ENCODE measurements at places on chromosomes 7 and 10.
A peak's percentile ranks its signal among the peaks of the same experiment; 100 is the strongest.

DNA sequence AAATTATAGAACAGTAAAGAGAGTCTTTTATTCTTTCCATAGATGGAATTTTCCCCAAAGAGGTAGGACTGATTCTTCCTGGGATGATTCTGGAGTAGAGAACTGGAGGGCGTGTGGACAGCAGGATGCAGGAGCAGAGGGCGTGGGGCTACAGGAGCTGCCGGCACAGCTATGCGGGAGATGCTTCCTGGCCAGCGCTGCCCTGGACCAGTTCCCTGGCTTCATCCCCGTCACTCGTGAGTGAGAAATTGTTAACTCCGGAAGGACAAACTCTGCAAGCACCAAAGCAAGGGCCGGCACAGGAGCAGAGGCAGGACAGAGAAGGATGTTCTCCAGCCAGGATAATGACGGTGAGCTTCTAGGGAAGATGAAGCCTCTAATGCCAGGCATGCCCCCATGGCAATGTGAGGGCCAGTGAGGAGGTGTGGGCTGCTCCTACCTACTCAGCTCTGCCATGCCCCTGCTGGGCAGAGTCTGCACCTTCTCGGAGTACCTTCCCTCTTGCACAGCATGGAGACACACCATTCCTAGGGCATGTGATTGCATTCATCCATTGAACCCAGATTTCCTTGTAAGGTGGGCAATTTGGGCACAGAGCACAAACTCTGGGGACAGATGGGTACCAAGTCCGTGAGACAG is 760.9 kb upstream of the IGFBP3 start:
- DNase-seq, result no peak

DNA sequence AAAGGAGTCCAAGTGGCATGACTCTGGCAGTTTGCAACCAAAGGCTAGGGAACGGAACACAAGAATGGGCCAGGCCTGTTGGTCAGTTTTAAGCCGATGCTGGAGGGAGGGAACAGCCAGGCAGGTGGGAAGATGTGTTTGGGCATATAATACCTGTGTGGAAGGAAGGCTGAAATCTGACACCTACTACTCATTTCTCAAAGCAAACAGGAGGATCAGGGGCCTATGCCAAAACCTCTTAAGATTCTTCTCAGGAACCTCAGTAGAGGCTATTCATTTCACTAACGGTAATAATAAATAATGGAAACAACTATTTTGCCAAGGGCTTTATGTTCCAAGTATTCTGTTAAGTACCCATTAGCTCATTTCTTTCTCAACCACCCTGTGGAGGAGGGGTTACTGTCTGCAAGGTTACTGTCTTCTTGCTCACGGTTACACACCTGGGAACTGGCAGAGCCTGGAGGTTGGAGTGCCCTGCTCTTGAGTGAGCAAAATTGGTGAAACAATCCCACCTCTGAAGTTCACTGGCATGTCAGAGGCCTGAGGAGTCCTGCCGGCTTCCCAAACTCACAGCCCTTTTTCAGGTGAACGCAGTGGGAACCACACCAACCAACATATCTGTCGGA is 35.5 kb downstream of the GOT1 start:
- no peak for DNase-seq

DNA sequence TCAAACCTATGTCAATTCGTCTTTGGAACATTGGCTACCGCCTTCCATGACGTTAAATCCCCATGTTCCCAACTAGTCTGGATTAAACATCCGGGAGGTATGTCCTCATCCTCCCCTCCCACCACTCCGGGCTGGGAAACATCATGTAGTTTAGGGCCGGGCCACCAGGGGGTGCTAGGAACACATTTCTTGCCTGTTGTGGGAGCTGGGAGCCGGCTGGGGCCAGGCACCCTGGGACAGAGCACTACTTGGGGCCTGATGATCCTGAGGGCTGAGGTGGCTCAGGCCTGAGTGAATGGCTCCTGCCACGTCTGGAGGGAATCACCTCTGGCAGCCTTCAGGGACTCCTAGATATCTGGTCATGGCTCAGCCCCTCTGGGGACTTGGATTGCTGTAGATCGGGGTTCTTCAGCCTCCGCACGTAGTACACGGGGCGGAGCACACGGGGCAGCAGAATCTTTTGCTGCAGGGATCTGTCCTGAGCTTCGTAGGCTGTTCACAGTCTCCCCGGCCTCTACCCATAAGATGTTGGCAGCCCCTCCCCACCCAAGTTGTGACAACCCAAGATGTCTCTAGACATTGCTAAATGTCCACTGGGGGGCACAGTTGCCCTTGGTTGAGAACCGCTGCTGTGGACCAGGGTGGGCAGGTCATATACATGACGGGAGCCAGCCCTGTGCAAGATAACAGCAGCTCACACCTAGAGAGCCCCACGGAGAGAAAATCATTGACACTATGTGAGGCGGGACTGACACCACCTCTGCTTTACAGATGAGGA is 141.2 kb upstream of the ZNF716 start:
- DNase-seq, result no peak

- DNase-seq, result no peak
These were observed 171.6 kb downstream of the GALNT17 start for GRCh38 chr7:71303566-71303965.

DNA sequence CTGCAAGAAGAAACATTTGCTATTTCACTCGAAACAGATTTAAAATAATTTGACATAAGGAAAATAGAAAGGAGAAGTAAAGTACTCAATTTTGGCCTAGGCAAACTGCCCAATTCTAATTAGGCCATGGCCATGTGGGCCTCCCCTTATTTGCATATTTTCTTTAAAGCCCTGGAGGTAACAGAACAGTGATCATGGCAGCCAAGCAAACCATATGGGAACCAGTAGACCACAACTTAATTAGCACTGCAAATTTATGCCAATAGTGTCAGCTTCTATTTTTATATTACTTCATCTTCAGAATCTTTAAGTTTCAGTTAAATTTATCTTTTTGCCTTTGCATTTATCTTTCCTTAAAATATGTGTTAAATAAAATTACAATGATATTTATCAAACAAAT is 63.3 kb upstream of the THSD7A start:
- no peak for DNase-seq

DNA sequence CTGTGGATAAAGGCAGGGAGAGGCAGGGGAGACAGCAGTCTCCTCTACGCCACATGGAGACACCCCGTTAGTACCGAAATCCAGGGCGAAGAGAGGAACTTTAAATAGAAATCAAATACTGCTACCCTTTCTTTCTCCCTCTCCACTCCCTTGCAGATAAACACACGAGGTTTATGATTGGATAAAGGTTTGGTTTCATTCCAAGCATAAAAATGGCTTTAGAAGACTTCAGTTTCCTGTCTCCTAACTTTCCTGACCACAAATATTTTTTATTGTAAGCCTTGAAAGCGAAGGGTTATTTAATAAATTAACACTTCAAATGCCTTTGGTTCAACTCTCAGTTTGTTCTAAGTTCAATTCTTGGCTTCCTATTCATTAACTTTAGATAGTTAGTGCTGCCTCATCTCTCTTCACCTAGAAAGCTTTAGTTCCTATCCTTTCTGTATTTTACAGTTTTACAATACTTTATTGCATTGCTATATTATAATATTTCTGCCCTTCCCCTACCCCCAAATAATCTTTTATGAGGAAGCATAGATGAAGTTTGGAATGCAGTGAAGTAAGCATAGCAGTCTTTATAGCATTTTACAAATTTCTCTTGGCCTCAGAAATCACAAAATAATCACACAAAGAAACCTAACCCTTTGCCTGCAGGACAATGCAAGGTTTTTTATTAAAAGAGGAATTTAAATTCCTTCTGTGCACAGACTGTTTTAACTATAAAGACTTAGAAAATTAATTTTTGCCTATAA is 31.5 kb upstream of the ARID5B start:
- DNase-seq, result peak; percentile 80

DNA sequence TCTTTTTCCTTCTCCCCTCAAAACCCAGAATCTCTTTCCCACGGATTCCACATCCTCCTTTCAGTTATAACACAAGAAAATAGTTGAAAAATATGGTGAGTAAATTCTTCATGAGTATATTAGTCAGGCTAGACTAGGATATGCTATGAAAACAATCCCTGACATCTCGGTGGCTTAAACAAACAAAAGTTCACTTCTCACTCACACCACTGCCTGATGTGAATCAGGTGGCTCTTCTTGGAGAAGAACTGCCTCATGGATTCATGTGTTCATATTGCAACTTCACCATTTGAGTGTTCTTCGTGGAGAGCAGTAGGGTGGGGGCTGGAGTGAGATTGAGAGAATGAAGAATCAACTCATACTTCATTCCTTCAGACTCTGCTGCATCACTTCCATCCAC is 204.1 kb downstream of the PHF14 start:
- peak; percentile 70 for DNase-seq

DNA sequence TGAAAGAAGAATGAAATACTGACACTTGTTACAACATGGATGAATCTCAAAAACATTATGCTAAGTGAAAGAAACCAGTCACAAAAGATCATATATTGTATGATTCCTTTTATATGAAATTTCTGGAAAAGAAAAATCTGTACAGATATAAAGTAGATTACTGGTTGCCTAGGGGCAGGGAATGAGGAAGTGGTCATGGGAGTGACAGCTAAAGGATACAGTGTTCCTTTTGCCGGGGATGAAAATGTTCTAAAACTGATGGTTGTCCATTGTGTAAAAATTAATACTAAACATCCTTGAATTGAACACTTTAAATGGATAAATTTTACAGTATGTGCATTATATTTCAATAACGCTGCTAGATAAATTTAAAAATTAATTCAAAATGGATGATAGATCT is 25.1 kb downstream of the ALOX5 start:
- DNase-seq, result no peak

DNA sequence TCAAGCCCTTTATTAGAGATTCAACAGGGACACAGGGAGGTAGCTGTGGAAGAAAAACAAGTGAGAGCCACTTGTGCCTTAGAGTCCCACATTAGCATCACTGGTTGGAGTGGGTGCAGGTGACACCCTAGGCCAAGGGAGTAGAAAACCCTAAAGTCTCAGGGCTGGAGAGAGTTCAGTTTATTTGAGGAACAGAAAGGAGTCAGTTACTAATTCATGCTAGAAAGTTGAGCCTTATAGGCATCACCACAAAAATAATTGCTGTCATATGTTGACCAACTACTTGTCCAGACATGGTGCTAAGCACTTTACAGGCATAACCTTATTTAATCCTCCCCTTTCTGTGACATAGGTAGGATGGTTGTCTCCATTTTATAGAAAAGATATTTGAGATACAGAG is 20.9 kb upstream of the ACSL5 start:
- DNase-seq, result no peak

GRCh38 chr10:49375611-49376010 is 20.3 kb downstream of the DRGX start:
- no peak for DNase-seq

DNA sequence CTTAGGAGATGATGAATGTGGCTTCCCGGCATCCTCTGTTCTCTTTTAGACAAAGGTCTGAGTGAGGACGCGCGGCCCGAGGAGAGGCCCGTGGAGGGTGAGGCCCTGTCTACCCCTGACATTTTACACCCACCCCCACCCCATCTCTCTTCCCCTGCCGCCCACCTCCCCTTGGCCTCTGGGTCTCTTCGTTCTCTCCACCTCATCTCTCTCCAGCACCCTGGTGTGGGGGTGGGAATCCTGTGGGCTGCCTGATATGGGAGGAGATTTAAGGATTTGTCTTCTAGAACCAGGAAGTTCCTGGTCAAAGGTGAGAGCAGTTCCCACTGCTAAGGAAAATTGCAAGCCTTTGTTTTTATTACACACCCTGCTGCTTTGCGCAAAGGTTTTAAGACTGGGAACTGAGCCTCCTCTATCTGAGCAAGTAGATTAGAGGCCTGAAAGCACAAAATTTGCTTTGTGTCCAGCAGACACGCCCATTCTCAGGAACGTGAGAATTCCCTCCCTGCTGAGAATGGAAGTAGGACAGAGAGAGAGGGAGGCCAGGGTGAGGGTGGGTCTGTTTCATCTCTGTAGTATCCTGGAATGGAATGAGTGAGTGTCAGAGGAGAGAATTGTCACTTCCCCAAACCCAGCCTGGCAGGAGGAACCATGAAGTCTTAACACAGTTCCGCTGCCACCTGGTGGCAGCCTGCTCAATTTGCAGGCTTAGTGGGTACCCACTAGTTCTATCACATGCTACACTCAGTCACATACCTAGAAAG is 91.2 kb downstream of the GTF2IRD1 start:
- peak; percentile 67 for DNase-seq

GRCh38 chr10:97454330-97455036 is 8.5 kb downstream of the ZDHHC16 start:
- DNase-seq, result peak; percentile 42

GRCh38 chr7:94056796-94057207 is 52.6 kb upstream of the BET1 start:
- DNase-seq, result peak; percentile 96

- peak; percentile 82 for DNase-seq
These were observed 115.8 kb downstream of the SEMA3D start for GRCh38 chr7:85070967-85071628.

DNA sequence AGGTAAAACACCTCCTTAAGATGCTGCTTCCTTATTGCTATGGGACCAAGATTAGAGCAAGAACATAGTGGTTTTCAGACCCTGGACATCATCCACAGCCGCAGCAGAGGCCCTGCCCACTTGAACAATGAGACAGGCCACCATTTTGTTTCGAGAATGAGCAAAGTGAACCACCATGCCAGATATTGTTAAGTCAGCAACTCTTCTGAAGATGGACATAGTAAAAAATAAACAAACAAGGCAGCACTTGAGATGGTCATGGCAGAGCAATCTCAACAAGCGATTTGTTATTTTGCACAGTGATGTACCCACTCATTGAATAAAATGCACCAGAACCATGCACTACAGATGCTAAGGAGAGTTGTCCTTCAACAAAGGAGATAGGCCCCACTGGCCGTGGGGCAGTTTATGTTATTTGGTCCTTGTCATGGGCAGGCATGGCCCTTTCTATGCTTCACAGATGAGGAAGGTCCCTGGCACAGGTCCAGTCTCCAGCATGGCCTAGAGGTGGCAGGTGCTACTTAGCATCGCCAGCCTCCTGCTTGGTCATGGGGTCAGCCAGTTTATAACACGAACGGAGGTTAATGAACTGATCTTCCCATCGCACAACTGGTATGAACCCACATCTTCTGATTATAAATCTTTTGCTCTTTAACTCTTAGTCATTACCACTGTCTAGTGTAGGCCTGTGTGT is 44.1 kb downstream of the IKZF1 start:
- no peak for DNase-seq

GRCh38 chr7:9854605-9855004 is 1119.1 kb upstream of the PHF14 start:
- DNase-seq, result no peak

DNA sequence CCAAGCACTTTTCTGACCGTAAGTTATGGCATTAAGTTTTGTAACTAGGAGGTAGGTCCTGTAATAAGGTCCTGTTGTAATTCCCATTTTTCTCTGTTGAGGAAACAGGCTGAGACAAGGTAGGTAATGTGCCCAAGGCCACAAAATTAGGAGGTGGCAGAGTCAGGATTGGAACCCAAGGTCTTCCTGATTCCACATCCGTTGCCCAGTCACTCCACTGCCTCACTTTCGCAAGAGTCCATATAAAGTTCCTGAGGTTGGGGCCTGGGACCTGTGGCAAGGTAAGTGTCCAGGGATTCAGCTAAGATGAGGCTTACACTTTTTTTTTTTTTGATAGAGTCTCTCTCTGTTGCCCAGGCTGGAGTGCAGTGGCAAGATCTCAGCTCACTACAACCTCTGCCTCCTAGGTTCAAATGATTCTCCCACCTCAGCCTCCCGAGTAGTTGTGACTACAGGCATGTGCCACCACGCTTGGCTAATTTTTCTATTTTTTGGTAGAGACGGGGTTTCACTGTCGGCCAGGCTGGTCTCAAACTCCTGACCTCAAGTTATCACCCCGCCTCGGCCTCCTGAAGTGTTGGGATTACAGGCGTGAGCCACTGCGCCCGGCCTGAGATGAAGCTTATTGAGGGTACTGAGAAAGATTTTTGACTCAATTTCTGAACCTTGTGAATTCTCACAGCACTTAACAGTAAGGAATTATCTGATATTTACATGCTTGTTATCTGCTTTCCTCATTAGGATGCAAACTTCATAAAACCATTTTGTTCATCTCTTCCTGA is 20.3 kb upstream of the GNA12 start:
- DNase-seq, result no peak

Data from iris pigment epithelial cell (primary cell).